ENCODE measurements at places on chromosomes 1 and 21.

DNA sequence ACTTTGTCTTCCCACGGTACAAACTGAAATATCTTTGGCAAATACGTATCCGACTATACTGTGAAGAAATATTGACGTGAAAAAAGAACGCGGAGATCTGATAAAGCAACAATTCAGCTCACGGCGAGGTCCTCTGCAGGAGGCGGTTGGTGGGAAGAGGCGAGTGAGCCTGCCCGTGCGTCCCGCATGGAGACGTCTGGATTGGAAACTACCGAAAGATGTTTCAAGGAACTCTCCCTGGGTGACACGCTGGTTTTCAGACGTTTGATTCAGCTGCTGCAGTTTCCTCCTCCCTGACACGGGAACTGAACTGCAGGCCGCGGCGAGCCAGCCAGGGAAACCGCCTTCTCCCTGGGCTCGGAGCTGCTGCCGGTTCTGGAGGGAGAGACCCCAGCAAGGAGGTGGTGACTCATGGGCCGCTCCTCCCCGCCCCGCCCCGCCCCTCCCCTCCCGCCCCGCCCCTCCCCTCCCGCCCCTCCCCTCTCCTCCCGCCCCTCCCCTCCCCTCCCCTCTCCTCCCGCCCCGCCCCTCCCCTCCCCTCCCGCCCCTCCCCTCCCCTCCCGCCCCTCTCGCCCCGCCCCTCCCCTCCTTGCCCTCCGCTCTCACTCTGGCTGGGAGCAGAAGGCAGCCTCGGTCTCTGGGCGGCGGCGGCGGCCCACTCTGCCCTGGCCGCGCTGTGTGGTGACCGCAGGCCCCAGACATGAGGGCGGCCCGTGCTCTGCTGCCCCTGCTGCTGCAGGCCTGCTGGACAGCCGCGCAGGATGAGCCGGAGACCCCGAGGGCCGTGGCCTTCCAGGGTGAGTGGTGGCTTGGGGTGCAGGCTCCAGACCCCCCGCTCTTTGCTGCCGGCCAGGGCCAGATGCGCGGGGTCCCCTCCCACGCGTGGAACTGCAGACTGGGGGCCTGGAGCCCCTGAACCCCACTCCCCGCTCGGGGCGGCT is at the start of gene COL6A1:
COL6A1 (plus strand) TSS at position 620 of the 941 bp plus-strand sequence; CDS start at position 701, 81 bp downstream.
- no peak for DNase-seq

GRCh38 chr1:170682169-170682568 is 18.2 kb downstream of the PRRX1 start:
- no peak for DNase-seq

DNA sequence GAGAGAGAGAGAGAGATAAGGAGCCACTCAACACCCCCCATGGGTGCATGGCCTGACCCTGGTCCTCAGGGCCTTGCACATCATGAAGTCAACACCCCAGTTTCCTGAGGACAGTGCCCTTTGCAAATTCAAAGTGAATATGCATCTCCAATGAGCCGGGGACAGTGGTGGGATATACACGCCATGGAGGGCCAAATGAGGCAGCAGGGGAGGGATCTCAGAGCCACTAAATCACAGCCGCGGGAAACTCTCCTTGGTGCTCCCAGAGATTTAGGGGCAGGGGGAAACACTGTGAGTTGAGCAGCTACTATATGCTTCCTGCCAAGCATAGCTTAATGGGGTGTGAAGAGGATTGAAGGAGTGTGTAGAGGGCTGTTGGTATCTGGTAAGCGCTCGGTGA is 35.5 kb downstream of the MATN1 start:
- DNase-seq: no peak

- no peak for DNase-seq
Observed at GRCh38 chr1:107432108-107432507, 291.3 kb downstream of the NTNG1 start.

GRCh38 chr1:65309304-65310077 is at the start of gene DNAJC6:
DNAJC6 (plus strand) TSS chr1:65309543; CDS start chr1:65309746, 203 bp downstream.
- DNase-seq: peak; percentile 42

DNA sequence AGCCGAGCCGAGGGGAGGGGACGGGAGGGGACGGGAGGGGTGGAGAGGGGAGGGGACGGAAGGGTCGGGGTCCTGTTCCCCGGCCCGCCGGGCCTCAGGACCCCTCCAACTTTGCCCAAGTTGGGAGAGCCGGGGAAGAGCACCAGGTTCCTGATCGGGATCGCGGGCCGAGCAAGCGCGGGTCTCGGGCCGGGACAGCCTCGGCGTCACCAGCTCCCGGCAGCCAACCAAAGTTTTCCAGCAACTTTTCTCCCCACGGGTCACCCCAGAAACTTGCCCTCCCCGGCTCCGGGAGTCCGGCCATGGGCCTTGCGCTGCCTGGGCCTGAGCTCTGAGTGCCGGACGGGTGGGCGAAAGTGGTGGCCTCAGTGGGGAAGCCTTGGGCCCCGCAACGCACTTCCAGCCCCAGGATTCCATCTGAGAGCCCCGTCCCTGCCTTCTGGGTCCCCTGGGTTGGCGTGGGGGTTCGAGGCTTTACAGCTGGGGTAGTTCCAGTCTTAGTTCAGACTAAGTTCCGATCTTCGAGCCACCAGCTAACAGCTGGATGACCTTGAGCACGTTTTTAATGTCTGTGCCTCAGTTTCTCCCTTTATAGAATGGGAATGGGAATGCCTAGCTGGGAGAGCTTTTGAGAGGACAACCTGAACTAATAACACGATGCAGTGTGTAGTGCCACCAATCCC is 458 bp downstream of the ZC3H12A start:
- no peak for DNase-seq

DNA sequence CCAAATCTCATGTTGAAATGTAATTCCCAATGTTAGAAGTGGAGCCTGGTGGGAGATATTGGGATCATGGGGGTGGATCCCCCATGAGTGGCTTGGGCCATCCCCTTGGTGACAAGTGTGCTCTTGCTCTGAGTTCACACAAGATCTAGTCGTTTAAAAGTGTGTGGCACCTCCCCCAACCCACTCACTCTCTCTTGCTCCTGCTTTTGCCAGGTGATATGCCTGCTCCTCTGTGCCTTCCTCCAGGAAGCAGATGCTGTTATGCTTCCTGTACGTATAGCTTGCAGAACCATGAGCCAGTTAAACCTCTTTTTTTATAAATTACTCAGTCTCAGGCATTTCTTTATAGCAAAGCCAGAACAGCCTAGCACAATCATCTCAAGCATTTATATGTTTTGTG is 23.0 kb upstream of the HSPA13 start:
- DNase-seq: no peak

DNA sequence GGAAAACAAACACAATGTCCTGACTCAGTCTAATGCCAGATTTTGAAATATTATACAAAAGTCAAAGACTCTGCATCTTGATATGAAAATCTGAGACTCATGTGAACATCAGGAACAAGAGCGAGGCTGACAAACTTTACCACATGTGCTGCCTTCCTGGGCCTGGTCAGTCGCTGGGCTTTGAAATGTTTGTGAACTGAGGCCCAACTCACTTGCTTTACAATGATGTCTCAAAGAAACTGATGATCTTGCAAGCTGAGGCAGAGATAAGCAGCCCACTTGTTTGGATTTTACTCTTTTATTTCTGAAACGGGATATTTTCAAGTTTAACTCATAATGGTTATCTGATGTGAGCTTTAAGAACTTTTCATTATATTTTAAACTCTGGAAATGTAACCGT is 2.1 kb downstream of the BCAR3 start:
- DNase-seq: no peak

- DNase-seq: no peak
Observed at GRCh38 chr21:31872072-31872451, 758 bp upstream of the HUNK start.

DNA sequence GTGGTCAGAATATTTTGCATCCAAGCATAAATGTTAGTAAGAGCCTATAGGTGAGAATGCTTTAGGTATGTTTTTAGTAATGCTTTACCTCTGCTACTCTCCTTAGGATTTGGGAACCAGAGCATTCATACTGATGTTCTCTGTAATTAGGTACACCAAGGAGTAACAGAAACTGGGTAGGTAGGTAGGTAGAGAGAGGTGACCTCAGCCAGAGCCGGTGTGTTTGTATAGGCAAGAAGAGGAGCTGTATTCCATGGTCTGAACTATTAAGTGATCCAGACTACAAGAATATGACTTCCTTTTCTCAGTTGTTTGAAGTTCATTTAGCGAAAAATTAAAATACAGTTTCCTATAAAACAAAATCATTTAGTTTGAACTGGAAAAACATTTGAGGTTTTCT is 108.5 kb downstream of the SDCCAG8 start:
- no peak for DNase-seq

DNA sequence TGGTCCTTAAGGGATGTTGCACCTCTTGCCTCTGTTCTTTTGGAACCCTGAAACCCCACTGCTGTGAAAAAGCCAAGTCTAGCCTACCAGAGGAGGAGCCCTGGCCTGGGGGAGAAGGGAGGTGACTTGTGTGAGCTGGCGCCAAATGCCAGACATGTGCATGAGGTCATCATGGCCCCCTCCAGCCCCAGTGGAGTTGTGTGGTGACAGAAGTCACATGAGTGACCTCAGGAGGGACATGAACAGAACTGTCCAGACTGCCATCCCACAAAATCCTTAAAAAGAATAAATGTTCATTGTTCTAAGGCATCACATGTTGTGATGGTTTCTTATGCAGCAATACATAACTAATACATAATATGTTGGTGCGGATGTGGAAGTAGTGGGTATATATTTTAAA is 10.8 kb downstream of the HHAT start:
- DNase-seq: no peak

- DNase-seq: no peak
Observed at GRCh38 chr1:113388621-113389358, 1.5 kb upstream of the MAGI3 start.

GRCh38 chr1:29245876-29246275 is 9.6 kb downstream of the PTPRU start:
- DNase-seq: peak; percentile 22

DNA sequence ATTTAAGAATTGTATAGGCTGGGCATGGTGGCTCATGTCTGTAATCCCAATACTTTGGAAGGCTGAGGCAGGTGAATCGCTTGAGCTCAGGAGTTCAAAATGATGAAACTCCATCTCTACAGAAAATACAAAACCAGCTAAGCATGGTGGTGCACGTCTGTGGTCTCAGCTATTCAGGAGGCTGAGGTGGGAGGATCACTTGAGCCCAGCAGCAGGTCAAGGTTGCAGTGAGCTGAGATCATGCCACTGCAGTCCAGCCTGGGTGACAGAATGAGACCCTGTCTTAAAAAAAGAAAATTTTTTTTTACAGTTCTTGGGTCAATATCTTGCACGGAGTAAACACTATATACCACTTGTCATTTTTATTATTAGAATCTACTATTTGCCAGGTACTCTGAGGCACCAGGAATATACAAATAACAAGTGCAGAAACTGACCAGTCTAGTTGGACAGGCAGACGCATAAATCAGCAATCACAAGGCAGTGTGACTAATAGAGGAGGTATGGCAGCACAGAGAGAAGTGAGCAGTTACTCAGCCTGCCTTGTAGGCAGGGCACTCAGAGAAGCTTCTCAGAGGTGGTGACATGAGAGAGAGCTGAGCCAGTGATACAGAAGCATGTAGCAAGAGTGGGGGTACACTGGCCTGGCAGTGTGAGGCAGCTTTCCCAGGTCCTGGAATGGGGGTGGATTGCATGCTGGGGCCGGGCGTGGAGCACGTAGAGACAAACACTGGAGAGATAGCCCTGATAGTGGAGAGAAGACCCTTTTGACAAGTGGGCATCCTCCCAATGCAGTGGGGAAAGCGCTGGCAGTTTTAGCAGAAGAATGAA is 8.0 kb downstream of the PHLDA3 start:
- no peak for DNase-seq

DNA sequence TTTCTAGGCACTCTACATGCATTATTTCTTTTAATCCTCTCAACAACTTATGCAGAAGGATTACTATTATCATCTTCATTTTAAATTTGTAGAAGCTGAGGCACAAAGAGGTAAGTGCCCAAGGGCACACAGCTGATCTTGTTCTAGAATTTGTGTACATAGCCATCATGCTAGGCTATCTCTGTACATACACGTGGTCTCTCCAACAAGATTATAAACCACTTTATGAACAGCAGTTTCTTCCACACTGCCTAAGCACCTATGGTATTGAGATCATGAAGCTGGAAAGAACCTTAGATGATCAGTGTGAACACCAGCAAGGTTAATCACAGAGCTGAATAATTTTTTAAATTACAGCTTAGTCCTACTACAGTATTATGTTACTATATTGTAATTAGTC is 28.9 kb downstream of the UCHL5 start:
- no peak for DNase-seq

GRCh38 chr1:150780510-150780909 is 14.9 kb upstream of the CTSS start:
- DNase-seq: no peak

All from activated CD4-positive, alpha-beta T cell treated with anti-CD3 and anti-CD28 coated beads, Interleukin-2, Interleukin-4, amounts not matched to agents 100 ng/mL and 50 ng/mL, durations not matched to agents 16 hours and 8 hours (primary cell).